ENCODE measurements at places on chromosomes 5 and 9.

- no peak for DNase-seq
These were observed 116.8 kb upstream of the PDE4D start for GRCh38 chr5:60010328-60010727.

DNA sequence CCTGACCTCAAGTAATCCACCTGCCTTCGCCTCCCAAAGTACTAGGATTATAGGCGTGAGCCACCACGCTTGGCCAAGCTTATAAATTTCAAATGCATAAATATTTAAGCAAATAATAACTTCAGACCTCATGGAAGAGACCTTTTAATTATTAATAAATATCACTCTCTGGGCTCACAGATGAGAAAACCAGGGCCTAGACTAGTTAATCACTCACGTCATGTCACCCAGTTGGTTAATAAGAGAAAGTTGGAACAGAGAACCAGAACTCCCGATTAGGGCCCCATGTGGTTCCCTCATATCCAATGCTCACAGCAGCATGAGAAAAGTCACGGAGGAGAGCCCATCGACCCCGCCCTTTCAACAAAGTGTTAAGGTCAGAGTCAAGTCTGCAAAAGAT lies 79.3 kb downstream of the EPB41L4A start:
- no peak for DNase-seq

- DNase-seq, result no peak
These were observed 120.1 kb upstream of the PCA3 start for GRCh38 chr9:76644171-76644570.

DNA sequence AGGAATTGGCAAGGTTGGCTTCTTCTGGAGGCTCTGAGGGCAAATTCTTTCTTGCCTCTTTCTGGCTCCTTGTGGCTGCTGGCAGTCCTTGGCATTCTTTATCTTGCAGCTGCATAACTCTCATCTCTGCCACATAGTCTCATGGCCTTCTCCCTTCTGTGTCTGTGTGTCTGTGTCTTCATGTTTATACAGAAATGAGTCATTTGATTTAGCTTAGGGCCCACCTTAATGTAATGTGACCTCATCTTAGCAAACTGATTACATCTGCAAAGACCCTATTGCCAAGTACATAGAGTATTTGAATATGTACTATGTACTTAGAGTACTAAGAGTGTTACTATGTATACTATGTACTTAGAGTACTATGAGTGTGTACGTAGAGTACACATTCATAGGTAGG lies 122.5 kb downstream of the RFK start:
- DNase-seq, result no peak

DNA sequence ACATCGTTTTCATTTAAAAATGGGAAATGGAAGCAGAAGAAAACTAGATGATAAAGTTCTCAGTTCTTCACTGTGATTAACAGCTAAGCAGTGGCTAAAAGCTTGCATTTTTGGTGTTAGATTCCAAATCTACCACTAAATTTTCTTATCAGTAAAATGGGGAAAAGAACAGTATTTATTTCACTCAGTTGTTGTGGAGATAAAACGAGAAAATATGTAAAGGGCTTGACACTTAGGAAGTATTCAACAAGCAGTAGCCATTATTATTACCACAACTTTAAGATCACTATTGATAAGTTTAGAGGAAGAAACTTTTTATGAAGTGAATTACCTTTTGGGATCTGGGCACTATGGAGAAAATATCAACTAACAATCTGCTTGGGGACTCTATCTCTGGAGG lies 4.5 kb downstream of the STOM start:
- no peak for DNase-seq

DNA sequence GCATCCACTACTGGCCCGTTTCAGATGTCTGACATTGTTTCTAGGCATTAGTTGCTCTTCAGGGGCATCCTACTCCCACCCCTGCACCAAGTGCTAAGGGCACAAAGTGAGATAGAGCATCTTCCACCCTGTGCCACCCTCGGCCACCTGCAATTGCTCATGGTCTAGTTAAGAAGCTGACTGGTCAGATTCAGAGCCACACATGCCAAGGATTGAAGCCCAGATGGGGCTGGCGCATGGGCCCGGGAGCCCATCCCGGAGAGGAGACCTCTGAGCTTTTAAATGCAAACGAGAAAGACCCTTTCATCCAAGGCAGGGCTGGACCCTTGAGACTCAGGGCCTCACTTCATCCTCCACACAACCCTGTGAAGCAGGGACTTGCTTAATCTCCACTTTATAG lies 28.5 kb downstream of the HRH2 start:
- no peak for DNase-seq

DNA sequence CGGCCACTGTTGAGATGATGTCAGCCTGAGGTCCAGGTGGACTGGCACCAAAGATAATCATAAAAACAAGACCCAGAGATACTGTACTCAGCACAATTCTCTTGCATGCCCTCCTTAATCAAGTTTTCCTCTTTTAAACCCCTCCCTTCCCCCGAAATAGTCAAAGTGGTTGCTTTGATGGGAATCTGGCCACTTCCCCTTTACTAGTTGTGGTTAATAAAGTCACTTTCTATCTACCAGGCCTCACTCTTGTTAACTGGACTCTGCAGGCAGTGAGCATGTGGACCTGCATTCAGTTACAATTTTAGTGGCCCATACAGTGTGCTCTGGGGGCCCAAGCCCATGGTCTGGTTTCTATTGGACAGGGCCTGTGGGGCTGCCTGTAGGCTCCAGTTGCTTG lies 17.5 kb downstream of the FBP2 start:
- DNase-seq, result no peak

DNA sequence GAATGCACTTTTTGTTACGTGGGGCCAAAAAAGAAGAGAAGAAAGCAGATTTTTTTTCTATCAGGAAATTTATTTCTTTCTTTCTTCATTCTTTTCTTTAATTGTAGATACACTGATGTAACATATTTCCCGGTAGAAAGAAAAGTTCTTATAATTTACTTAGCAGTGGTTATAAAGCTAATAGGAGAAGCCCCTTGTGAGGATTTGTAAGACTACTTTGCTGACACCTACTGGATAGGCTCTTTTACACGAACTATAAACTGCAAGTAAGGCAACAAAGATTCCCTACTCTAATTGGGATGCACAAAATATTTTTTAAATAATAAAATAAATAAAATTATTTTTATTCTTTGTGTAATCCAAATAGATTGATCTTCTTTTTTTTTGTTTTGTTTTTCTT lies 284.4 kb downstream of the DNAH5 start:
- no peak for DNase-seq

DNA sequence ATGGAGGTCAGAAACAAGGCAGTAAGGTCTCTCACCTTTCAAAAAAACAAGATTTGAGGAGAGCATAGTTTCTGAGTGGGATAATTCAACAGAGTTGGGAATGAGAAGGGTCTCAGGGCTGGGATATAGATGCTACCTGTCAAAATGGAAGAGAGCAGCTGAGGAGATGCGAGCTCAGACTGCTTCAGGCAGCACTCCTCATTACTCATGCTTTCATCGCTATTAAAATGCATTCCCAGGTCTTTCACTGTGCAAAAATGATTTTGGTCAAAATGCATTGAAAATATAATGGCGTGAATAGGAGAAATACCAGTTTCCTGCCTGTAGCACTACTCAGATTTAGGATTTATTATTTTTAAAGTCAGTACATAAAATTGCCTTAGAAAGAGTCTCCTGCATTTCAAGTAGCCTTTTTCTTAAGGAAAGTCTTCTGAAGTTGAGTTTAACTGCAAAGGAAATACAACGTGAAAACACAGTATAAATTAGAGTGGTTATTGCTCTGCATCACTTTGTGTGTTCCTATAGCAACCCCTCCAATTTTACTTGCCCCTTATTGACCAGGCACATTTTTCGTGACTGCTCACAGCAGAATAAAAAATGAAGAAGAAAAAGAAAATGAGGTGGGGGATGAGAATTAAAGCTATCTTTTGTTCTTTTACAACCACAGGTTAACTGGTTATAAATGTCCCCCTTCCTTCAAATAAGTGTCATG lies 724.8 kb upstream of the SEMA6A start:
- no peak for DNase-seq

DNA sequence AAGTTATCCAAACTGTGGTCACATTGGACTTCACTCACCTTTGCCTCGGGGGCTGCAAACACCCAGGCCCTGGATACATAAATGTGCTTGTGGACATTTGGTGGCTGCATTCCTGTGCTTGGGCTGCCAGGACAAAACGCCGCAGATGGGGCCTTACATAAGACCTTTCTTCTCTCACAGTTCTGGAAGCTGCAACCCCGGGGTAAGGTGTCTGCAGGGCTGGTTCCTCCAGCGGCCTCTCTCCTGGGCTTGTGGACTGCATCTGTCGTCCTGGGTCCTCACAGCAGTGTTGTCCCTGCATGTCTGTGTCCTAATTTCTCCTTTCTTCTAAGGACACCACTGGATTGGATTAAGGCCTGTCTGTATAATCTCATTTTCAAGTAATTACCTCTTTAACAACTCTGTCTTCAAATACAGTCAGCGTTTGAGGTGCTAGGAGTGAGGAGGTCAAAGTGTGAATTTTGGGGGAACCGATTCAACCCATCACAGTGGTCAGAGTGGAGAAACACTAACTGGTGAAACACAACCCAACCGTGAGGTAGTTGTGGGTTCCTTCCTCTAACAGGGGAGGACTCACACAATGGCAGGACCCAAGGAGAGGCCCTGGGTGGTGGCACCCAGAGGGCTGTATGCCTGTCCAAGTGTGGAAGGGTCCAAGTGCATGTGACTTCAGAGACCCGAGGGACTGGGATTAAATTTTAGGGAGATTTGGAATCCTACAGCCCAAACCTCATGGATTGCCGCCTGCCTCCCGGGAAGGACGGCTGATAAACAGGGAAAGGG lies 415.6 kb downstream of the IRX2 start:
- DNase-seq, result no peak

- DNase-seq, result peak; percentile 30
These were observed 8.3 kb downstream of the OTP start for GRCh38 chr5:77630114-77630680.

DNA sequence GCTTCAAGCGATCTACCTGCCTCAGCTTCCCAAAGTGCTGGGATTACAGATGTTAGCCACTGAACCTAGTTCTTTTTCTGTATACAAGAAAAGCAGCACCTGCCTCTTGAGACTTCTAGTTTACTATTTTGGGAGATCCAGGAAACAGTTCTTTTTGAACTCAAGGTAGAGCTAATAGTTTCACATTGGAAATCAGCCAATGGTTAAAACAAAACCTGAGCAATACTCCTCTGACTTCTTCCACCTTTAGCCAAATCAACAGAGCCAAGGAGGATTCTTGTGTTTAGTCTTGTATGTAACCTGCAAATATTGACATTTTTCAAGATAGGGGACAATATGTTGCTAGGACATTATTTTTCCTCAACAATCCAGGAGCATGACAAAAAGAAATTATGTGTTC lies 349.4 kb downstream of the SH3GL2 start:
- DNase-seq, result no peak

DNA sequence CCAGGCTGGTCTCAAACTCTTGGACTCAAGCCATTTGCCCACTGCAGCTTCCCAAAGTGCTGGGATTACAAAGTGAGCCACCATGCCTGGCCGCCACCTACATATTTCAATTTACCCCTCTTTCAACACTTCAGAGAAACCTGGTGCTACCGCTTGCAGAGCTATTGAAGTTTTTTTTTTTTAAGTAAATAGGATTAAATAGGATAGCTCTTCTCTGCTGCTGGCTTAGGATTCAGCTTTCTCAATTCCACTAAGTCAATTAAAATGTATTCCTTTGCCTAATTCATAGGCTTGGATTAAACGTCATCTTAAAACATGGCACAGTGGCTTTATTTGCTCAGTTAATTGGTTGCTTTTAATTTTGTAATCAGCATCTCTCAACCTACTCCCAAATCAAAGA lies 41.0 kb downstream of the KIAA1191 start:
- DNase-seq, result no peak

DNA sequence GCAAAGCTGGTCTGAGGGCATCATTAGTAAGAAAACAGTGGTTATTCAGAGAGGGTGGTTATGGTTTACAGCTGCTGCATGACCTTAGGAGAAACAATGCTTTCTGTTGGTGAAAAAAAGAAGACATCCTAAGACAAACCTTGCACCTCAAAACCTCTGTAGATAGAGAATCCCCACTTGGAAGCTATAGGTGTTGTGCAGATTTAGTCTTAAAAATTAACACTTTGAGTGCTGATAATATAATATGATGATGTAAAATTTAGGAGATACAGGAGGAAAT lies 1.4 kb upstream of the PTTG1 start:
- no peak for DNase-seq

GRCh38 chr9:591292-591691 lies 250.2 kb upstream of the DMRT1 start:
- DNase-seq, result no peak

DNA sequence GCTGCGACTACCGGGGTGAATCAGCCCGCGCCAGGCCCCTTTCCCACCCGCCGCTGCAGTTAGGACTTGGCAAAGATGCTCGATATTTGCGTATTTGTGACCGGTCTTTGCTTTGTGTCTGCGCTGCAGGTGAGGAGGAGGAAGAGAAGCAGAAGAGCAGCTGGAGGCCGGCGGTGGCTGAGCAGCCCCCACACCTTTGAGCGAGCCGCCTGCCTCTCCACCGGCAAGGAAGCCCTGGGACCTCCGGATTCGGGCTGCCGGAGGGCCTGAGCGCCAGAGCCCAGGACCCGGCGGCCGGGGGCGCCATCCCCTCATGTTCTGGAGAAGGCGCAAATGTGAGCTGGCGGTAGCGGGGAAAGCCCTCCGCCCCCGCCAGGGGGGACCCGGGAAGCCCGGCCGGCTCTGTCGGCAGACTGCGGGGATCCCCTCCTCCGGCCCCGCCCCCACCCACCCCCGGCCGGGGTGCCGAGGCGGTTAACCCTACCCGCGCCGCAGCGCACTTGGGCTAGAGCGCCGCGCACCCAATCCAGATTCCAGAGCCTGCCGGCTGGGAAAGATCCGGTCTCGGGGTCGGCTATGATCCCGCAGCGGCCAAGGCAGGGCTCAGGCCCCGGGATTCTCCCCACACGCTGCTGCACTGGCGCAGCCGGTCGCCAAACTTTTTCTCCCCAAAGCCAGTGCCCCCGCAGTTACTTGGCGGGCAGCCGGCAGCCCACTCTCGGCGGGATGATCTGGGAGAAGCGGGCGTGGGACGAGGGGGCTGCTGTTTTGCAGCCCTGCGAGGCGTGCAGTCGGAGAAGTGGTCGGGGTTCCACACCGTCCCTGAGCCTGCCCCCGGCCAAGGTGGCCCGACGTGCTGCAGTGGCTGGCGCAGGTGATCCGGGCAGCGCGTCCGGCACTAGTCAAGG lies 800 bp upstream of the KCNN2 start:
- DNase-seq, result no peak

GRCh38 chr9:24464319-24464951 lies 81.3 kb downstream of the IZUMO3 start:
- no peak for DNase-seq

GRCh38 chr5:178194026-178194425 lies 6.9 kb upstream of the GMCL2 start:
- DNase-seq, result no peak

GRCh38 chr5:149133795-149134777 lies 7.2 kb upstream of the ABLIM3 start:
- no peak for DNase-seq

- no peak for DNase-seq
These were observed 112.7 kb downstream of the RORB start for GRCh38 chr9:74609671-74610405.

DNA sequence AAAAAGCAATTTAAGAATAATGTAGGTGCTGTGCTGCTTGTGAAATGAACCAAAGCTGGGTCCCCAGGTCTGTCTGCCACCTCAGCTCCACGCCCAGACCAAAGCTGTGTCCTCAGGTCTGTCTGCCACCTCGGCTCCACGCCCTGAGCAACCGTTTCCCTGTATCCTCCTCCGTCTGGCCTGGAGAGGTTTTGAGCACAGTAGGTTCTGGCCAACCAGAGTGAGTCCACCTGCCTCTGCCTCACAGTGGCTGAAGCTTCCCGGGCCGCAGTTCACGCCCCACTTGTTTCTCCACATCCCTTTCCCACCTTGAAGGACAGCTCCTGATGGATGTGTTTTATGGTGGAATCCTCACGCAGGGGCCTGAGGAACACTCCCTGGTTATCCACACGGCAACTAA lies 120.5 kb downstream of the ADAMTS2 start:
- no peak for DNase-seq
